Vagina (tissue), 2 donors: ENCODE measurements at places on chromosomes 1 and 21. TPM values are rescaled to one million over a fixed set of nuclear protein-coding genes. Genes with fewer than 3 reads are reported as not detected.

GRCh38 chr1:235999259-235999925 lies 65.5 kb downstream of the NID1 start:
- peaks cover 22% of the 10 kb centered on the region for H3K4me1 ChIP-seq
- H3K27me3 ChIP-seq, result no peaks in the 10 kb centered on the region
- no peaks in the 10 kb centered on the region for H3K36me3 ChIP-seq

GRCh38 chr1:164999146-164999545 lies 357.4 kb downstream of the LMX1A start:
- no peaks in the 10 kb centered on the region for H3K36me3 ChIP-seq
- no peak overlapping the region for H3K4me3 ChIP-seq
- H3K27ac ChIP-seq, result no peak overlapping the region

The TRPM2 gene
- 2.2 TPM for total RNA-seq

- no peaks in the 10 kb centered on the region for H3K4me1 ChIP-seq
- no peaks in the 10 kb centered on the region for H3K36me3 ChIP-seq
- no peak overlapping the region for H3K27ac ChIP-seq
- no peaks in the 10 kb centered on the region for H3K27me3 ChIP-seq
- no peak overlapping the region for H3K4me3 ChIP-seq
- no peak for DNase-seq
These were observed 908.2 kb upstream of the ADGRL2 start for GRCh38 chr1:80892539-80892938.

DNA sequence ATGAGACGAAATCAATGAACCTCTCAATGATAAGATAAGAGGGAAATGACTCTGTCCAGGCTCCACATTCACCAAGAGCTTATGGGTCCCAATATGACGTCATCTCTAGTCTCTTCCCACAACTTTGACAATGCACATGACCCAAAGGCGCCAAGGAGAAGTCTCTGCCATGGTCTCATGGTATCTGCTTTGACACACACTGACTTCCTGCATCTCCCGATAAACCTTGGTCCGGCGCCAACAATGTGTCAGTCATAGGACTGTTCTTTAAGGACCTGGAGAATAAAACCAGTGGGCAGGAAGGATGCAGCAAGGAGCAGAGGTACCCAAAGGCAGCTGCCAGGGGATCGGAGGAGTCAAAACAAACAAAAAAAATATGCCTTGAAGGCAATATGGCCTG lies 46.9 kb upstream of the TMEM51 start:
- H3K4me3 ChIP-seq, result no peak overlapping the region
- no peaks in the 10 kb centered on the region for H3K36me3 ChIP-seq
- H3K4me1 ChIP-seq, result no peaks in the 10 kb centered on the region

GRCh38 chr21:25656412-25656811 lies 17.4 kb downstream of the JAM2 start:
- DNase-seq, result no peak
- no peaks in the 10 kb centered on the region for H3K36me3 ChIP-seq
- no peak overlapping the region for H3K27ac ChIP-seq

DNA sequence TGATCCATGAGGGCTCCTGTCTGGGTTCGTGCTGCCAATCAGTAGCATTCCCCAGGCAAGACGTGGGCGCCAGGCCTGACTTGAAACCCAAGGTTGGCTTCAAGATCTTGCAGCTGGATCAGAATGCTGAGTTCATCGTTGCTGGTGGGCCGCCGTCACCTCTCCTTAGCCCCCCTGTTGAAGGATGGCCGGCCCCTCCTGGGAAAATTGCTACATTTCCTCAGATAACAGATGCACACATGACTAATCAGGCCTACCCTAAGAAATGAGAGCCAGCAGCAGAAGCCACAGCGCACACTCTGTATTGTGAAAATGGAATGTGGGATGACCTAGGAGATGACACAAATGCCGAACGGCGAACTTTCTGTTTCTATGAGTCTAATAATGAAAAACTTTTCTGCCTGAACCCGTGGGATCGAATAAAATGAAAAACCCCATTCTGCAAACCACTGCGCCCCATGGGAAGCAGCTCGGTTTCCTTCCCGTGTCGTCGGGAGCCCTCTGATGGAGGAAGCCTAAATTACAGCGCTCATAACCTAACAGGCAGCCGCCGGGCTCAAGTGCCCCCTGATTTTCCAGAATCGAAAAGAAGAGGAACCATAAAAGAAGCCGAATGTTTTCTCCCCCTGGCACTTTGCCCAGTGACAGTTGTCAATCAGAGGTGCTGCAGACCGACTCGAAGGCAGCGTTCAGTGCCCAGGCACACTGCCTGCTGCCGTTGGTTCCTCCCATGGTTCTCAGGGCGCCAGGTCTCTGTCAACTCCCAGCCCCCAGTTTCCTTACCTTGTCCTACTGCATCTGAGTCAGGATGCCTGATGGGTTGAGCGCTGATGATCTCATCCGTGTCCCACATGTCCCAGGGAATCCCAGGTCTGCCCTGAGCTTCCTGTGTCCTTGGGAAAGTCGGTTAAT lies 38.2 kb upstream of the H6PD start:
- no peak overlapping the region for H3K4me3 ChIP-seq
- no peaks in the 10 kb centered on the region for H3K36me3 ChIP-seq
- peaks cover 29% of the 10 kb centered on the region for H3K4me1 ChIP-seq
- DNase-seq, result no peak
- H3K27me3 ChIP-seq, result no peaks in the 10 kb centered on the region

DNA sequence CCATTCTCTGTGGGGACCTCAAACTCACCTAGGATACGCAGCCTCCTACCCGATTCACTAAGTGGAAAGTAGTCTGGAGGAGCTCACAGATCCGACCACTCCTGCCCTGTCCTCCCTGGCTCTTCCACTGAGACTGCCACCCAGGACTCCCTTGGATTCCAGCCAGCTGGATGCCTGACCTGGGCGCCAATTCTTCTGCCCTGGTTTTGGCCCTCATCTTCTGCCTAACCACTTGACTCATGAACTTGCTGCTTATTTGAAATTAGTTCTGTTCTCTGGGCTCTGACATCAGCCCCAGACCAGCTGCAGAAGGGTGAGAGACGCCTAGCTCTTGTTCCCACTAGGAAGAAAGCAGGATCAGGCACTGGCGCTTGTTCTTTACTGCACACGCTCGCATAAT lies 48.9 kb downstream of the SLC35D1 start:
- peaks cover 15% of the 10 kb centered on the region for H3K4me1 ChIP-seq
- no peak overlapping the region for H3K27ac ChIP-seq
- H3K4me3 ChIP-seq, result no peak overlapping the region
- DNase-seq, result no peak
- no peaks in the 10 kb centered on the region for H3K36me3 ChIP-seq

DNA sequence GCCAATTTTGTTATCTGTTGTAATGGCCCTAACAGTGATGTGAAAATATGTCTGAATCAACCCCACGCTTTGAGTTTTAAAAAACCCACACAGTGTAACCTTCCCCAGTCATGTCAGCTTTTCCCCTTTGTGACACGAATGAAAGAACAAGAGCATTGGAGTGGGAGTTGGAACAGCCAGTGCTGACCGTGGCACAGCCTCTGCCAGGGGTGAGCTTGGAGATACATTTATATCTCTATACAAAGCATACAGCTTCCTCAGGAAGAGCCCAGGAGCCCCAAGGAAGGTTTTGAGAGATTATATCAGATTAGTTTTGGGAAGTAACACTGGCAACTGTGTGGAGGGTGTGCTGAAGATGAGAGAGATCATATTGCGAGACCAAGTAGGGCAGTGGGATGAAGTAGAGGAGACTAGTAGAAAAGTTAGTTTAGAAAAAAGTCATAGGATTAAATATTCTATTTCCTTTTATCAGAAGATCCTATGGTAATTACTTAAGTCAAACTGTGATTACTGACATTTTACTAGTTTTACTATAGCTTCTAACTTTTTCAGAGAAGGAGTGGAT lies 15.9 kb downstream of the LRRC8B start:
- H3K4me1 ChIP-seq, result peaks cover 4% of the 10 kb centered on the region
- H3K27me3 ChIP-seq, result no peaks in the 10 kb centered on the region
- H3K4me3 ChIP-seq, result no peak overlapping the region
- no peak overlapping the region for H3K27ac ChIP-seq
- no peaks in the 10 kb centered on the region for H3K36me3 ChIP-seq

DNA sequence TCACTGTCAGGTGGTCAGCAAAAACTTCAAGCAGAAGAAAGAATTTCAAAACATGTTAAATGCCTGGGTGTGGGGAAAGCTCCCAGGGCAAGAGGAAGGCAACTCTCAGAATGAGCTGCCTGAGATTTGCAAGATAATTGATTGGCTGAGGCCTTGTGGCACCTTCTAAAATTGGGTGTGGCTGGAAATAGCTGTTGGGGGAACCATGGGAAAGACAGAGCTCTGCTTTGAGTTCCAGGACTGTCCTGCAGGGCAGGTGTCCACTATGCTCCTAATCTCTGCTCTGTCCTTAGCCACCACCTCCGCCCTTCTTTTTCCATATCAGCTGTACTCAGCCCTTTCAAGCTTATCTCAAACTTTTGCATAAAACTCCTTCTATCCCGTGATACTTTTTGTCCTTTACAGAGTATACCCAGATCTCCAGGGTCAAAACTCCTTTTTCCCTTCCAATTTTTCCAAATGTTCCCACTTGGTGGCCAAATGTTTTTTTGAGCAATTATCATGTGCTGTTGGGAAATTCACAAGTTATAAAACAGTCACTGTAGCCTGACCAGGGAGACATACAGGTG lies 23.8 kb upstream of the PPP2R5A start:
- H3K27me3 ChIP-seq, result no peaks in the 10 kb centered on the region
- H3K4me1 ChIP-seq, result peaks cover 12% of the 10 kb centered on the region
- no peak overlapping the region for H3K4me3 ChIP-seq
- peak; percentile 44 for DNase-seq

The CFAP141 gene
- not detected for total RNA-seq

GRCh38 chr1:82299656-82300055 lies 498.9 kb downstream of the ADGRL2 start:
- no peak for DNase-seq
- H3K27ac ChIP-seq, result no peak overlapping the region
- H3K36me3 ChIP-seq, result no peaks in the 10 kb centered on the region
- no peaks in the 10 kb centered on the region for H3K27me3 ChIP-seq
- H3K4me3 ChIP-seq, result no peak overlapping the region

The GREM2 gene
- 1.2 TPM for total RNA-seq
